C1 segment of cervical spinal cord (tissue), 14 donors: ENCODE measurements at places on chromosomes 12 and 14.

- no peak for DNase-seq
Observed at GRCh38 chr14:97920201-97920600, 1123.0 kb downstream of the VRK1 start.

- no peak for DNase-seq
Observed at GRCh38 chr14:94934276-94934810, 164.4 kb upstream of the GSC start.

DNA sequence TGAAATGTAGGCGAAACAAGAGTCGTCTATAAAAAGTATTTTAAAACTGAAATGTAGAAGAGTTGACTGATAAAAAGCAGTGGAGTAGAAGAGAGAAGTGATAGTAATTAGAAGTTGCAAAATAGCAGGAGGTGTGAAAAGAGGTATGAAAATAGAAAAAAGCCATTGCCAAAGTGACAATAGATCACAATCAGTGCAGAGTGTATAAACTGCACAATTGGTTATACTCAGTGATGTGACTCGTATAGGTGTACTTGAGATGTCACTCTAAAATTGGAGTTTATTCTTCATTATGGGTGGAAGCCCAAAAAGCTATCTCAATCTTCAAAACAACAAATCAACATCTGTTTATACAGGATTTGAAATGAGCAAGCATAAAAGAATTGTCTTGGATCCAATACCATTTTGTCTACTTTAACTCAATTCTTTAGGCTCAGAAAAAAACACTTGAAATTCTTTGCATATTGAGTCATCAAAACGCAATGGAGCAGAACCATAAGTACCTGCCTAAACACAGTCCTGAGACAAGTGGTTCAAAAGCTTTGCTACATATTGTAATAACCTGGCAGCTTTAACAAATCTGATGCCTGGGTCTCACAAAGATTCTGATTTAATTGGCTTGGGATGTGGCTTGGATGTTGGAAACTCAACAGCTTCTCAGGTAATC lies 8.8 kb downstream of the IKBIP start:
- no peak for DNase-seq

- DNase-seq: no peak
Observed at GRCh38 chr14:61171727-61172126, 109.4 kb downstream of the TMEM30B start.

DNA sequence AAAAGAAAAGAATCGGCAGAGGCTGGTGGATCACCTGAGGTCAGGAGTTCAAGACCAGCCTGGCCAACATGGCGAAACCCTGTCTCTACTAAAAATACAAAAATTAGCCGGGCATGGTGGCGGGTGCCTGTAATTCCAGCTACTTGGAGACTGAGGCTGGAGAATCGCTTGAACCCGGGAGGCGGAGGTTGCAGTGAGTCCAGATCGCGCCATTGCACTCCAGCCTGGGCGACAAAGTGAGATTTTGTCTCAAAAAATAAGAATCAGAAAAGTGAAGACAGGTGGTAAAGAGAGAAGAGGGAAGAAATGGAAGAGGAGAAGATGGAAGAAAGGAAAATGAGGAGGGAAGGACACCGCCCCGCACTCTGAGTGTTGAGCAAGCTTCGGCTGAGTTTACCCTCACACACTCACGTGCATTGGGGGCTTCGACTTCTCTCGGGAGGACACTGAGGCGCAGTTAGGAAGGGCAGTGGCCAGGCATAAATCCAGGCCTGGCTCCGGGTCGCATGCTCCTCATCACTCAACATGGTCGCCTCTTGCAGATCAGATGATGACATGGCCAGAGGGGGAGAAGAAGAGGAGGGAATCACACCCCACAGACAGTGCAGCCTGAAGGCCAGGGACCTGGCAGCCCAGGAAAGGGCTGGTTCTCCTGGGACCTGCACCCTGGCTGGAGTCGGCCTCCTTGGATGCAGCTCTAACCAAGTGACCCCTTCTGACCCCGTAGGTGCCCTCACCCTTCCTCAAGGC lies 61.1 kb downstream of the PRMT8 start:
- no peak for DNase-seq
